ENCODE measurements at places on chromosomes 16 and 17.

- no peak for DNase-seq
These were observed 45.4 kb upstream of the MYOCD start for GRCh38 chr17:12620200-12620720.

GRCh38 chr16:22321340-22322001, 24.3 kb downstream of the POLR3E start:
- peak; percentile 31 for DNase-seq

GRCh38 chr17:49928126-49928800, 40.7 kb upstream of the DLX4 start:
- no peak for DNase-seq

GRCh38 chr16:87196231-87196630, 121.0 kb downstream of the C16orf95 start:
- no peak for DNase-seq

DNA sequence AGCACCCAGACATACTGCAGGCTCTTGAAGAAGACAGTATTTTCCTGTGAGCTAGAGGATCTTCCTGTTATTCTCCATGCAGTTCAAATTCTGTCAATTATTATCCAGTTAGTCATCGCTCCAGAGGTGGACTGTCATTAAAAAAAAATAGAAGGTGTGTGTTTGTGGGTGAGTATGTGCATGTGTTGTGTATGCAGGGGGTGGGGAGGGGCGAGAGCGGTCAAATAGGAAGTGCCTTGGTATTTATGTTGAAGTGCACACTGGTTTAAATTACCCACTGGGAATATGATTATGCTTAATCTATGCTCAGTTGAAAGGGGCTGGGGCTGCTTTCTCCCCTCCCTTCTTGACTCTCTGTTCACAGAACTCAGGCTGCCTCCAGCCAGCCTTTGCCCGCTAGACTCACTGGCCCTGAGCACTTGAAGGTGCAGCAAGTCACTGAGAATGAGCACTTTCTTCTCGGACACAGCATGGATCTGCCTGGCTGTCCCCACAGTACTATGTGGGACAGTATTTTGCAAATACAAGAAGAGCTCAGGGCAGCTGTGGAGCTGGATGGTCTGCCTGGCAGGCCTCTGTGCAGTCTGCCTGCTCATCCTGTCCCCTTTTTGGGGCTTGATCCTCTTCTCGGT, at the start of gene HSD17B2:
HSD17B2 (plus strand) TSS at position 273 of the 632 bp plus-strand sequence; CDS start at position 445, 172 bp downstream.
- no peak for DNase-seq

DNA sequence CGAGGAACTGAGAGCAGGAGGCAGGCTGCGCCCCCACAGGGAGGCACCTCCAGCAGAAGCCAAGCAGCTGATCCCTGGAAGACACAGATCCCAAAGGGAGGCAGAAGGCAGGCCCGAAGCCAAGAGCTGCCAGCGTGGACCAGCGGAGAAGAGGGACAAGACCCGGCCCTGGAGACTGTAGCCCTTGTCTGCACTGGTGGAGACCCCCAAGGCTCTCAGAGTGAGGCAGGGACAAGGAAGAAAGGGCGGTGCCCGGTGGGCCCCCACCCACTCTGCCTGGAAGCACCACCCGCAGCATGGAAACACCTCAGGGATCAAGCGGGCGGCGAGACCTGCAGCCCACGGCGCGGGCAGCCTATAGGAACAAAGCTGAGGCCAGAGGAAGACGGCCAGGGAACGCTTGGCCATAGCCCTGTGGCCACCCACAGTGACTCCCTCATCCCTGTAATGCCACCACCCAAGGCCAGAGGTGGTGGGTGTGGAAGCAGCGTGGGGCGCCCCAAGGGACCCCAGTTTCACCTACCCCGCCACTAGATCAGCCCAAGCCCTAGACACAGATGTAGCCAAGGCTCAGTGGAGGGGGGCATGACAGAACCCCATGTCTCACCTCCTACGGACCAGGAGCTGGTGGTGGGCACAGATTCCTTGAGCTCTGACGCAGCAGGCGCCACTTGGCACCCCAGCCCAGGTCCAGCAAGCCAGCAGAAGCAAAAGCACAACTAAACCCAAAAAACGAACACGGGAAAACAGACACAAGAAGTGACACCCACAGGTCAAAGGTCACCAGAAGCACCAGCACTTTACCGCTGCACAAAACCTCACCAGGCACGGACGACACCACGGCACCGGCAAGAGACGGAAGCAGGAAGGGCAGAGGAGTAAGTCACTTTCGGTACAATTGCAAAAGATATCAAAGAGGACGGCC, 2.9 kb upstream of the SIRT7 start:
- no peak for DNase-seq

DNA sequence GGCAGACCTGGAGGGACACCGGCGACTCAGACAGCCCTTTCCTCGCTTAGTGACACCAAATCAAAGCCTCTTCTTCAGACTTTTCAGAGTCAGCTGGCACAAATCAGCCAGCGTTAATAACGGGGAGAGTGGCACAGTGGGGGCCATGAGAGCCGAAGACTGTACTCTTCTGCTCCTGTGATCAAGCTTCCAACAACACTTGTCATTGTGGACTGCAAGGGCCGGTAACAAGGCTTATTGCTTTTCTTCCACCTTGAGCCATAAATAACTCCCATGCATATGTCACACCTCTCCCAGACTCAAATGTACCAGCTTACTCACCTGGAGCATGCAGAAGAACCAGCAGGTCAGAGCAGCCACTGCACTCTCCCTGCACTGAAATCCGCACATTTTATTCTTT, 12.8 kb downstream of the FLCN start:
- no peak for DNase-seq

DNA sequence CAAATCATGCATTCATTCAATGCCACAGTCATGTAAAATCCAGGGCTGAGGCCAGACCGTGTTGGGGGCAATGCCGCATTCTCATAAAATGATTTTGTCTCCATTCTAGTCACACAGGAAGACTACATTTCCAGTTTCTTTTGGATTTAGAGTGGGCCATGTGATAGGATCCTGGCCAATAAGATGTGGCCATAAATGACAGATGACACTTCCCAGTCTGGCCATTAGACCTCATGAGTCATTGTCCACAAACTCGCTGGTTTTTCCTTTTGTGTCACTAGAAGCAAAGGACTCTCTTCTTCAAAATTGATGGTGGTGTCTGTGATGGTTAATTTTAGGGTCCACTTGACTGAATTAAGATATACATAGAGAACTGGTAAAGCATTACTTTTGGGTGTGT, 352.3 kb downstream of the UTP18 start:
- no peak for DNase-seq

- DNase-seq: no peak
These were observed 202.5 kb upstream of the MON1B start for GRCh38 chr16:76988526-76988925.

DNA sequence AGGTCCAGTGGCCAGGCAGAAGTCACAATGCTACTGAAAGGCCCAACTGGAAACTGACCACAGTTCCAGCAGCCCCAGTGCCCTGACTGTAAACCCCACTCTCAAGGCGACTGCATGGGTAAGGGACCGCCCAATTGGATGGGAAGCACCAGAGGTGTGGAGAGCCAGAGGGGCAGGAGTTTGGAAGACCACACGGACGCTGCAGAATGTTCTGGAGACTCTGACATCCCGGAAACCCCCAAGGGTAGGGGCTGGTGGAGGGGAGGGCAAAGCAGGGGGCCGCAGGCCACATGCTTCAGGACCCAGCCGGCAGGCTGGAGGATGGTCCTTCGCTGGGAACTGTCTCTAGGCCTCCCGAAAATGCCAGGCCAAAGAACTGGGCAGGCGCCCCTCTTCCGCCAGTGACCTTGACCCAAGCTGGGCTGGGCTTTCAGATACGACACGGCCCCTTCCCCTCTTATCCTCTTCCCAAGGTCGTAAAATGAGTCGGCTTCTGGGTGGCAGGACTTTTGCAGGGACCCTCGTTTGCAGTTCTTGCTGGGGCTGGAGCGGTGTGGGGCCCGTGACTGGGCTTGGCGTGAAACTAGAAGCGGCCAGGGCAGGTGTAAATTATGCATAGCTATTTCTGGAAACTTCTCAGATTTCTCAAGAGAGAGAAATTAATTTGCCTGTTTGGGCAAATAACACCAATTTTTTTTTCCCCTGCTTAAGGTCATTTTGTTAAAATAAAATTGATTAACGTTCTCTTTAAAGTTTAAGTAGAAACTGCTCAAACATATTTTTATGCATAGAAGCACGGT, 110.2 kb downstream of the C16orf78 start:
- no peak for DNase-seq

DNA sequence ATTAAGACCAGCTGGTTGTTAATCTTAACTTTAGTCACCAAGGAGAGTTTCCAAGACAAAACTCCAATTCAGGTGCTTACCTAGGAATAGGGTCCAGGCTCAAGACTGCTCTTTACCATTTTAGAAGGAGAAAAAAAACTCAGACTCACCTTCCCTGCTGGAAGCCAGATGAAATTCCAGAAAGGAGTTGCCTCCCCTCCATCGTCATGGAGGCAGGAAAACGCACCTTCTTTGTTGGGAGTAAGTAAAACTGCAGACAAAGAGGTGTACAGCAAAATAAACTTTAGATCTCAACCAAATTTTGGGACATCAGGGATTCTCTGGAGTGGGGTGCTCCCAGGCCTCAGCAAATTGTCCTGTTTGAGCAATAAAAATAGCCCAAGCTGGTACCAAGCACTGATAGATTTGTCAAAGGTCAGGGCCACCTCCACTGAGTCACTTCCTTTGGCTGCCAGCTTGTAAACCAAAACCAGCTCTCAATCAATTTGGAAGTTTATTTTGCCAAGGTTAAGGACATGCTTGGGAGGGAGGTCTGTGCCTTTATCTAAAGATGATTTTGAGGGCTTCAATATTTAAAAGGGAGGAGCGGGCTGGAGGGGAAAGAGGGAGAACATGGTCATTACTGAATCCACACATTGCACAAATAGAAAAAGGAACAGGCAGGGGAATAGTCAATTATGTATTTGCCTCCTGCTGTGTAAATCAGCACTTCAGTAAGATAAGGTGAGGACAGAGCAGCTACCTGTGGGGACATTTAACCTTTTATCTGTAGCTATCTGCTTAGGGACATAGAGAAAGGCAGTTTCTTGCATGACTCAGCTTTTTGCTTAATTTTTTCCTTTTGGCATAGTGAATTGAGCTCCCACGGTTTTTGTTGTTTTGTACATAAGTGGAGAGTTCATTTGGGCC, 1.5 kb upstream of the ALDH3A2 start:
- no peak for DNase-seq

- no peak for DNase-seq
These were observed 3.3 kb downstream of the SYNRG start for GRCh38 chr17:37605813-37606505.

DNA sequence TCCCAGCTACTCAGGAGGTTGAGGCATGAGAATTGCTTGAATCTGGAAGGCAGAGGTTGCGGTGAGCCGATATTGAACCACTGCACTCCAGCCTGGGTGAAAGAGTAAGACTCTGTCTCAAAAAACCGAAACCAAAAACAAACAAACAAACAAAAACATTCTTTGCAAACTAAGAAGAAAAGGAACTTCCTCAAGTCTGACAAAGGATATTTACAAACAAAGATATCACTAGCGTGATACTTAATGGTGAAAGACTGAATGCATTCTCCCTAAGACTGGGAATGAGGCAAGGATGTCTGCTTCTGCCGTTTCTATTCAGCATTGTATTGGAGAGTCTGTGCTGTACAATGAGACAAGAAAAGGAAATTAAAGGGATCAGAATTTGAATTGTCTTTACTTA, 10.5 kb upstream of the MPO start:
- no peak for DNase-seq

DNA sequence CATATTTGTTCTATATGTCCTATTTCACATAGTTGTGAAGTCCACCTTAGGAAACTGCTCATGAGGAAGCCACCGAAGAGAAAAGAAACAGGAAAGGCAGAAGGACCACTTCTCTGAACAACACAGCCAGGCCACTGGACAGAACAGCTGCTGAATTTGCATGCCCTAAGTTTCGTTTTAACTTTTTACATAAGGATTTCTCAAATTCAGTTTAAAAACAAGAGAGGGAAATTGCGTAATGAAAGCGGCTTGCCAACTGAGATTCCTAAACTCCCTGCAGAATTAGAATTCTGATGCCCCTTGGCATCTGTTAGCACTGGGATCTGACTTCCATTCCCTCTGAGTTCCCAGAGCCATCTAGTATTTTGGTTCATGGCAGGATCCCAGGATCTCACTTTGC, 5.0 kb upstream of the CCL8 start:
- DNase-seq: no peak

GRCh38 chr16:19595043-19595767, 39.7 kb downstream of the VPS35L start:
- peak; percentile 52 for DNase-seq

- no peak for DNase-seq
These were observed 32.7 kb downstream of the HSF5 start for GRCh38 chr17:58455491-58455890.

DNA sequence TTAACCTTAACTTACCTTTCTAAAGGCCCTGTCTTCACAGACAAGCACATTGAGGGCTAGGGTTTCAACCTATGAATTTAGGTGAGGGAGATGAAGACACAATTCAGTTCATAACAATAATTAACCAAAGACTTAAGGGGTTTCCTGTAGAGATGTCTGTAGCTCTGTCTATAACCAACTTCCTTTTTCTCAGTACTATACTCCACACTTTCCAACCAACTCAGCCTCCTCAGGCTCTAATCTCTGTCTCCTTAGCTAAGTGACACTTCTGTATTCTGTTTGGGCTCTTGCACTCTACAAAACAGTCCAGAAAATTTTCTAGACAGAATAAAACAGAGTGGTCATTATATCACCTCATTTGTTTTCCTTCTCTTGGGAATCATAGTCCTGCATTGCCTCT, 25.8 kb downstream of the CAPNS2 start:
- DNase-seq: no peak

DNA sequence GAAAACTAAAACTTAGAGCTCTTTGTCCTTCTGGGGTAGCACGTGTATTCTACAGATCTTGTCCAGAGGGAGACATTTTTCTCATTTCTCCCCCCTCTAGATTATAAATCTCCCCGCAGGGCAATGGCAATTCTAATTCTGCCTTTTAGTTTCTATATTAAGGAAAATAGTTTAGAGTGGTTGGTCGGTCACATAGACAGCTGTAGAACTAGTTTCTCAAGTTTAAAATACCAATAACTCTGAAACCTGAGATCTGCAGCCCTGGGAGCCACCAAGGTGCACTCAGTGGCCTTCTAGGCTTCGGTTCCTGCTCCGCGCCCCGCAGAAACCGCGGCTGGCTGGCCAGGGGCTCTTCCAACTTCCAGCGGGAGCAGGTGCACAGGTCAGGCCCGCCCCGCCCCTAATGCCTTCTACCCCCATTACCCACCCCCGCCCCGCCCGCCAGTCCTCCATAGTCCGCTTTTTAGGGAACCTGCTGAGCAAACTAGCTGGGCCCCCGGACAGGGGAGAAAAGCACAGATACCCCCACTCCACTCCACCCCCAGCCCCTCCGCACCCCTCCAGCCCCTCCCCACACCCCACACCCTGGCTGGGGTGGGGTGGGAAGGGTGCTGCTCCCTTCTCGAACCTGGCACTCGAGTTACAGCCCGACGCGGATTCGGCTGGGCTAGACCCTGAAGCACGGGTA, 431 bp downstream of the SLFN11 start:
- no peak for DNase-seq

Measured in epithelial cell of prostate (primary cell).